ENCODE measurements at places on chromosomes 2 and 18.

GRCh38 chr18:6022845-6023244 is 127.5 kb upstream of the TMEM200C start:
- DNase-seq: no peak

GRCh38 chr18:9221040-9221439 is 84.5 kb downstream of the ANKRD12 start:
- no peak for DNase-seq

GRCh38 chr2:85462322-85462721 is 43.8 kb downstream of the SH2D6 start:
- DNase-seq: no peak

DNA sequence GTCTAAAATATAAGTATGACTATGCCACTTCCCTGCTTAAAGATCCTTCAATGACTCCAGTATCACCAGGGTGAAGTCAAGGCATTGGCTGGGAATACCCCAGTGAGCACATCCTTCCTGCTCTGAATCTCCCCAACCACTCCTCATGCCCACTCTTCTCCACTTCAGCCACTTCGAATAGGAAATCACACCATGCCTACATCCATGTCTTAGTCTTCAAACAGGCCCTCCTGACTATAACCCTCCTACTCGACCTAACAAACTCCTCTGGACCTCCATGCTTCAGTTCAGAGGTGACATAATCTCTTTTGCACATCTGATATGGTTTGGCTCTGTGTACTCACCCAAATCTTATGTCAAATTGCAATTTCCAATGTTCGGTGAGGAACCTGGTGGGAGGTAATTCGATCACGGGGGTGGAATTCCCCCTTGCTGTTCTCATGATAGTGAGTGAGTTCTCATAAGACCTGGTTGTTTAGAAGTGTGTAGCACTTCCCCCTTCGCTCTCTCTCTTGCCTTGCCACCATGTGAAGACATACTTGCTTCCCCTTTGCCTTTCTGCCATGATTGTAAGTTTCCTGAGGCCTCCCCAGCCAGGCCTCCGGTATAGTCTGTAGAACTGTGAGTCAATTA is 87.8 kb upstream of the TFCP2L1 start:
- peak; percentile 79 for DNase-seq

GRCh38 chr2:41719756-41720155 is 328.1 kb upstream of the PKDCC start:
- no peak for DNase-seq

DNA sequence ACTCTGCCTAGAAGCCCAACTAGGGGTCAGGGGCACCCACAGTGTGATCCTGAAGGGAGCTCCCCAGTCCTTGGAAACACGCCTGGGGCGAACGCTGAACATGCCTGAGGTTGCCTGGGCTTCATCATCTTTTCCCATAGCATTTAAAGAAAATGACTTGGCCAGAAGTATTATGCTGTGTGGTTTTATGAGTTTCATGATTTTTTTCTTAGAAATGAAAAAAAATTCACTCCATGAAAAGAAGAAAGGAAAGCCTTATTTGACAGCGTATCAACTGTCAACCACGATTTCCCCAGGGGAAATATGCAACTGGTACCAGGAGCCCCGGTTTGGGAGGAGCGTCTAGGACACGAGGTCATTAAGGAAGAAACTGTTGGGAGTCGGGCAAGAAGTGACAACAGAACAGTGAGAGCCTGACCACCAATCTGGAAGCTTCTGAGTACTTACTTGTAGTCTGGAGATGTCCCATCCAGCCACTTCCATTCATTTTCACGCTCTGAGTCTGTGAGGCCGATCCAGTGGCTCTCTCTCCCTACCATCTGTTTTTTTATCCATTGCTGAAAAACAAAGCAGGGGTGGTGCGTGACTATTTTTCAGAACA is 63.5 kb upstream of the THOC1 start:
- peak; percentile 37 for DNase-seq

GRCh38 chr2:65622951-65623535 is 190.6 kb upstream of the SPRED2 start:
- DNase-seq: no peak

DNA sequence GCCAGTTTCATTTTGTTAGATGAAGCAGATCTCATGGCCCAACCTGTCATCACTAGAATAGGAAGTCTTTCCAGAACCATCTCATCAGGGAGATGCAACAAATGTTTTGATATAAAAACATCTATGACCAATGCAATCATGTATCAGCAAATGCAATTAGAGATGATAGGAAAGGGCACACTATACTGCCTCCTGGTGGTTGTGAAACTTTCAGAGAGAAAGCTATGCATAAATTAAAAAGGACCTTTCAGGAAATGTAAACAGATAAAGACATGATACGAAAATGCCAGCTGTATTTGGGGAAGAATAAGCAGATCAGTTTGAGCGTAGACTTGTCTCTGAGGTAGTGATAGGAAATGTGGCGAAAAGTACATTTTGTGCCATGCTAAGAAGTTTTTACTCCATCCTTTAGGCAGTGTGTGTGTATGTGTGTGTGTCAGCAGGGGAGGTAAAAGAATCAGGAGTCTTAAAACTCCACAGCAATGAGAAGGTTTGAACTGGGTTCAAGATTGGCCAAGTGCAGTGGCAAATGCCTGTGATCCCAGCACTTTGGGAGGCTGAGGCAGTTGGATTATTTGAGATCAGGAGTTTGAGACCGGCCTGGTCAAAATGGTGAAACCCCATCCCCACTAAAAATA is 479.3 kb downstream of the CPS1 start:
- DNase-seq: peak; percentile 19

DNA sequence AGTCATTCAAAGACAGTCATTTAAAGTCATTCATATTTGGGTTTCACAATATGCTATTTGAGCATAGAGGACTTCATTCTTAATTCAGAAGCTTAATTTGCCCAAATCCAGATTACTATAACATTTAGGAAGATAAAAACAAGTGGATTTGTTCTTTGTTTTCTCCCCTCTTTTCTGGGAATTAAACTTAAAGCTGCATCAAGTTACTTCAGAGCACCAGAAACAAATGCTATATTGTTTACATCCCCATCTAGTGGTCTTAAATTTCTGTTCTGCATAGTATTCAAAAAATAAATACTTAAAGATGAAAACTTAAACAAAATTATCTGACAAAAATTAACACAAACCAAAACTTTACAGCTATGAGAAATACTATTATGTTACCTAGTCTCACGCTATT is 34.7 kb upstream of the MARCHF7 start:
- peak; percentile 35 for DNase-seq

GRCh38 chr2:3079466-3079865 is 298.2 kb downstream of the EIPR1 start:
- no peak for DNase-seq

- DNase-seq: no peak
Observed at GRCh38 chr2:96800061-96801004, 15.7 kb upstream of the CNNM3 start.

- peak; percentile 84 for DNase-seq
Observed at GRCh38 chr2:160916300-160916699, 243.9 kb upstream of the TANK start.

DNA sequence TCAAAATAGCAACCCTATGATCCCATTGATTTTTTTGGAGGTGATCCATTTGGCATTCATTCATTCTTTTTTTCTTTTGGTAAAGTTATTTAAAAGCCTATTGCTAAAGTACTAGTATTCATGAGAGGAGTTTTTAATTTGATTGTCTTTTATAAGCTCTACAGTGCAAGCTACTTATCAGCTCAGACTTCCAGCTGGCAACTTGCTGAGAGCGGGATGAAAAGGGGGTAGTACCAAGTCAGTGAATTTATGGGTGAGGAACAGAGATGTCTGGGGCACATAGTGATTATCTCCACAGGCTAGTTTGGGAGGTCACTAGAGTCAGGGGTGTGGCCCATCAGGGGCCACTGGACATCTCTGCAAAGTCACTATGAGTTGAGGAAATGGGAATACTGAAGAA is 202.4 kb downstream of the PIK3C3 start:
- DNase-seq: no peak

DNA sequence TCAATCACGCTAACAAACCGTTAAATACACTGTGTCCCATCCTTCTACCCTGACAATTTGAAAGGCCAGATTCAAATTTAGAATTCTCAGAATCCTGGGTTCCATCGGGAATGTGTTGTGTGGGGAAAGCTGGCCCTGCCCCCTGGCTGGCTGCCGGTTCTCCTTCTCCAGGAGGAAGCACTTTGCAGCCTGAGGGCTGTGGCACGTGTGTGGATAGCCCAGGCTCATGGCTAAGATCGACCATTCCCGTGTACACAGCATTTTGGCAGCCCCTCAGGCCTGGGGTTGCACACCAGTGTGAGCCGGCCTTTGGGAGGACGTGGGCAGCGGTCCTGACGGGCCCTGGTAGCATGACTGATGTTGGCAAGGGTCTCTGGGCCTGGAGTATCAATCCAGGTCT is 51.0 kb upstream of the ROCK2 start:
- DNase-seq: no peak
